NK-92 treated with Interleukin-12 subunit alpha and Interleukin-12 subunit beta, amount 100 ng/mL, for 24 hours (cell line): ENCODE measurements at places on chromosomes 2 and 18.

DNA sequence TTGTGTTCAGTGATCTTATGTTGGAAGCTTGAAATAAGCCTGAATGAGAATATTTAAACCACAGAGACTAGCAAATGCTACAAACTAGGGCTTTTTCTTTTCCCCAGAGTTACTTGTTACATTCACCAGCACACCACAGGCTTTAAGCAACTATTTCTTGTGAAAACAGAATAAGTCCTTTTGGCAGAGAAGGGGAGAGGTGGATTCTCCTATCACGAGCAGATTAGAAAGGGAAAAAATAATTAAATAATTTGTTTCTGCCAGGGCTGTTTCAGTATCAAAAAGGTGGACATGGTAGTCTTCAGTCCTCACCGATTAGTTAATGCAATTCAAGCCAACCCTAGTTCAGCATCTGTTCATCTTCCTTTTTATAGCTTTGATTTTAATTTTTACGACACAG lies 12.6 kb downstream of the IFIH1 start:
- DNase-seq, result no peak

- no peak for DNase-seq
These were observed 47.8 kb upstream of the GALNT13 start for GRCh38 chr2:153823880-153824279.

DNA sequence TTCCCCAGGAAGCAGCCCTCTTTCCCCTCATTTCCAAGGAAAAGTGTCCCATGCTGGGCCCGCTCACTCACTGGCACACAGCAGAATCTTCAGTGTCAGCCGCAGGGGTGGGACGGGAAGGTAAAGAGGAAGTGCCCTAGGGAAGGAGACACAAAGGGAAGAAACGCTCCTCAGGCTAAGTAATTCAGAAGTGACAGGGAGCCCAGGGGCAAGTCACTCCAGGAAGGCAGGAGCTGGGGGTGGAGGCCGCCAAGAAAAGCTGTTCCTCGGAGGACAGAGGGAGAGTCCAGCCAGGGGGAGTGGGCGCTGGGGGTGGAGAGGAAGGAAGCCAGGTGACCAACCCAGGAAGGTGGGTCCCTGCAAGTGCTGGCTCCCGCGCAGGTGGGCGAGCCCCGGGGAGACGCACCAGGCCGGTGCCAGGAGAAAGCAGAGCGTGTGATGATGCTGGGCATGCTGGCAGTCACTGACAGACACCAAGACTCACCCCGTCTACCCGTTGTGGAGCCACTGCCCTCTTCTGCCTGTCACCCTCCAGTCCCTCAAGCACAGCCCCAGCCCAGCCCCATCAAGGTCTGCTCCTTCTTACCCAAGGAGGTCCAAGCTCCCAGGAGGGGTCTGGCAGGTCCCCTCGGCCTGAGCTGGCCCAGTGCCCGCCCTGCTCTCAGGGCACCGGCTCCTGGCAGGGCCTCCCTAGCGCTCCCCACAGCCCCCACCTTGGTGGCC lies 21.7 kb downstream of the HDAC4 start:
- no peak for DNase-seq

DNA sequence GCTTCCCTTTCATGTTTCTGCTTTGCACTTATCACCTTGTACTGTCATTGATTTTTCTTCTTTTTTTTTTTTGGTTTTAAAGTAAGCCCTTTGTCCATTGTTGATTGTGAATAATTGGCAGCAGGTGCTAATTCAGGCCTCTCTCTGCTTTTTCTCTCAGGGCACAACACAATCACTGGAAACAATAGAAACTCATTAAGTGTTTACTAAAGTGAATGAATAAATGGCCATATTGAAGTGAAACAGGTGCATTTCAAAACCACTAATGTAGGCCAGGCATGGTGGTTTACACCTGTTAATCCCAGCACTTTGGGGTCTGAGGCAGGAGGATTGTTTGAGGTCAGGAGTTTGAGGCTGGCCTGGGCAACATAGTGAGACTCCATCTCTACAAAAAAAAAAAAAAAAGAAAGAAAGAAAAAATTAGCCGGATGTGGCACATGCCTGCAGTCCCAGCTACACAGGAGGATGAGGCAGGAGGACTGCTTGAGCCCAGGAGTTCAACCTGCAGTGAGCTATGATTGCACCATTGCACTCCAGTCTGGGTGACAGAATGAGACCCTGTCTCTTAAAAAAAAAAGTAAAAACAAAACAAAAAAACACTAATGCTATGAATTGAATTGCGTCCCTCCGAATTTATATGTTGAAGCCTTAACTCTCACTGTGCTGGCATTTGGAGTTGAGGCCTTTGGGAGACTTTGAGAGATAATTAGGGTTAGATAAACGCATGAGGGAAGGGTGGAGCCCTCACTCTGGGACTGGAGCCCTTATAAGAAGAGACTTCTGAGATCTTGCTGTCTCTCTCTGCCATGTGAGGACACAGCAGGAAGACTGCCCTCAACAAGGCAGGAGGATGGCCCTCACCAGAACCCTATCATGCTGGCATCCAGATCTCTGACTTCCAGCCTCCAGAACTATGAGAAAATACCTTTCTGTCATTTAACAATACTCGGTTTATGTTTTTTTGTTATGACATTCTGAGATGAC lies 19.9 kb downstream of the SLC38A11 start:
- no peak for DNase-seq

GRCh38 chr2:63589148-63589958 lies 590 bp downstream of the MDH1 start:
- DNase-seq, result no peak

DNA sequence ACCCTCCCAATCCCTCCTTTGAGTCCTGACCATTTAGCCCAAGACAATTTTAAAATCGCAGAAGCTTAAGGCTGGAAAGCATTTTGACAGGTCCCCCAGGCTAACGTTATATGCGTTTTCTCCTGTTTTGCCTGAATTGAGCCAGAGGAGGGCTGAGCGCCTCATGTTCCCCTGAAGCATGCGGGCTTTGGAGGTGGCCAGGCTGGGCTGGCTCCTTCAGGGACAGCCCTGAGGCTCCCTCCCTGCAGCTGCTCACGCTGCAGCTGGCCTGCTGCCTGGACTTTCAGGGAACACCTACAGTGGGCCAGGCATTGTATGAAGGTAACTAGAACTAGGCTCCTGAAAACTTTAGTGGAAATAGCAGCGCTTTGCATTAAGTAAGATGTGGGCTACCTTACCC lies 179.2 kb downstream of the ACKR3 start:
- no peak for DNase-seq

DNA sequence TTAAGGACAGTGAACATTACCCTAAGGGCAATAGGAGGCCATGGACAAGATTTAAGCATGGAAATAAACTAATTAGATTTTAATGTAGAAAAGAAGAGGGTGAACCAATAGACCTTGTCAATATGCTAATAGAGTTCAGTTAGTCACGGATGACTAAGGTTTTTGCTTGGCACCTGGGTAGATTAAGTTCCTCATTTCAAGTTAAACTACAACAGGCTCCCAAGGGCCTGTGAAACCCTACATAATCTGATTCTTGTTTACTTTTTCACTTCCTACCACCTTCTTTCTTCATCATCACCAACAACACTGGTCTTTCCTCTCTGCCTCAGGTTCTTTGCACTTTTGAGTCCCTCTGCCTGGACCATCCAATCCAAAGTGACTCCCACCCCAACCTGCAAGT lies 14.8 kb downstream of the SP110 start:
- DNase-seq, result no peak

GRCh38 chr2:28178946-28179345 lies 213.7 kb upstream of the FOSL2 start:
- no peak for DNase-seq

DNA sequence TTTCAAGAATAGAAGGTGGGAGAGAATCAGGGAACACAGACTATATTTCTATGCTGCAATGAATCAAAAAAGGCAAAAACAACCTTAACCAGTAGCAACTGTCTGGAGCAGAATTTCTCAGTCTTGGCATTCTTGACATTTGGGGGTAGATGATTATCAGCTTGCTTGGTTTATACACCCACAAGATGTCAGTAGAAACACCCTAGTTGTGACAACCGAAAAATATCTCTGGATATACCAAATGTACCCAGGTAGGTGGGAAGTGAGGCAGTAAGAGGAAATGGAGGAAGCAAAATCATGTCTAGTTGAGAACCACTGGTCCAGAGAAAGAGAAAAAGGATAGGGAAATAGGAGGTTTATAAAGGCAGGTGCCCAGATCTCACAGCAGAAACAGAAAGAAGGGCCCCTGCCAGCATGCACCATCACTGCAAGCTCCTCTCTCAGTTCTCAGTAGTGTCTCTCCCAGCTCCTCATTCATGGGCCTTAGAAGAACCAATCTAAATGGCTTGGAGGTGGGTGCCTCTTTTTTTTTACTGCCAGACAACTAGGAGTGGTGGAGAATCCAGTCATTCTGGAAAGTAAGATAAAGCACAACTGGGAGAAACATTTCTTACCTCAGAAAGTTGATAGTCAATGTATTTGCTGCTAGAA lies 50.4 kb downstream of the MBD2 start:
- no peak for DNase-seq

- no peak for DNase-seq
These were observed 34.0 kb downstream of the SLC4A1AP start for GRCh38 chr2:27697660-27698059.

DNA sequence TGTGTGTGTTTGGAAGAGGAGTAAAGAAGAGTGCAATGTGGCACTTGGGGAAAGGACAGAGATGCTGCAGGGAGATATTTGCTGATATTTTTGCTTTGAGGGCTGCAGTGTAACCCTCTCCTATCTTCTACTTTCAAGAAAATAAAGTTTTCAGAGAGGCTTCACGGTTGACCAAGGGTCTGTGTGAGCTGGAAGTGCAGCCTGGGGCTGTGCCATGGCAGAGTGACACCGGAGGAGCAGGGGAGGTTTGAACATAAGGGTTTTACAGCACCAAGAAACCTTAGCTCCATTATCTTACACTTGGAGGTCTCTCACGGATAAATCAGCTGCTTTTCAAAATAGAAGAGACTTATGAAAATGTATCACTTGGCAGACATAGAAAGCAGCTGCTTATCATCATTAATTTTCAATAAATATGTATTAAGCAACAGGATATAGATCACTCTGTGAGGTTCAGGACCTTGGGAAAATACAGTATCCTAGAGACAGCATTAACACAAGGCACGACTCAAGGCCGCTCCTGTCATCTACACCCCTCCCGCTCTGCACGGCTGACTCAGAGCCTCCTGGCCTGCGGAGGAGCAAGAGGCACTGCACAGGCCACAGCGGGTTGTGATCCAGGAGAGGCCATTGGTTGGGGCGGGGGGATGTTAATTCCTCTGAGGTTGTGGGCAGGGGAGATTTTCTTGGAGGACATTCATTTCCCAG lies 127.8 kb downstream of the COPS8 start:
- no peak for DNase-seq

DNA sequence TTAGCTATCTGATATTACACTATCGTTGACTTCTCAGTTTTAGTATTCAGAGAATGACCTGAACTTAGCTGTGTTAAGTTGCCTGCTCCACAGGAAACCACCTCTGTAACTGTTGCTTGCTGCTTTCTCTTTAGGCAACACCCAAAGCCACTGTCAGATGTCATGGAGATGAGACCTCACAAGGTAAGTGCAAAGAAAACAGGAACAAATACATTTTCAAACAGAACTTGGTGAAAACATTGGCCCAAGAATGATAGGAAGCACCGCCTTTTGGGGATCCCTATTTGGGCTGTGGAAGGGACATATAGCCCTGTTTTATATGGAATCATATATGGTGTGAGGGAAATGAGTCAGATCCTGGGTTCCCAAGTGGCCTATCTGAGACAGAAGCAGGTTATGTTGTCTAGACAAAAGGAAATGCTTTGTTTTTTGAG lies 143.4 kb downstream of the UBE2E3 start:
- peak; percentile 46 for DNase-seq

GRCh38 chr2:66080127-66080526 lies 354.8 kb upstream of the MEIS1 start:
- DNase-seq, result no peak

GRCh38 chr2:131349021-131349420 lies 14.9 kb downstream of the RAB6D start:
- DNase-seq, result no peak

DNA sequence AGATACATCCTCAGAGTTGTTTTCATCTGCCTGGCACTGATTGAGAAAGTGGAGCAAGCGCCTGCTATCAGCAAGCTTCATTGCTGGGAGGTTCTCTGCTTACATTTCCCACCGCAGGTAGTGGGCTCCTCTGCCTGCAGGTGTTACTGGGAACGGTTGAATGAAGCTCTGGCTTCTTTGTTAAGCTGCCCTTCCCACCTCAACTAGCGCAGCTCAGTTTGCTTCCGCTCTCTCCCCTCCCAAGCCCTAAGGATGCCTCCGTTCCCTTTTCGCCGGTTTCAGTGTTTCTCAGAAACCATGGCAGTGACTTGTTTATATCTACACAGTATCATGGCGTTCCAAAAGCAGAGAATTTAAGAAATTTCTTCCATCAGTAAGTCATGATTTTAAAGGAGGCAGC lies 72.2 kb upstream of the B3GNT7 start:
- DNase-seq, result no peak

- DNase-seq, result no peak
These were observed 65.3 kb downstream of the ZC3H6 start for GRCh38 chr2:112340475-112341267.

GRCh38 chr2:24021122-24021998 lies 11.5 kb downstream of the MFSD2B start:
- DNase-seq, result no peak

GRCh38 chr2:203873921-203874631 lies 6.5 kb downstream of the CTLA4 start:
- no peak for DNase-seq
